SW 1271 (cell line): ENCODE measurements at places on chromosomes 4 and X.

- no peak for DNase-seq
Measured at GRCh38 chr4:81468678-81469077, 3.0 kb downstream of the RASGEF1B start.

DNA sequence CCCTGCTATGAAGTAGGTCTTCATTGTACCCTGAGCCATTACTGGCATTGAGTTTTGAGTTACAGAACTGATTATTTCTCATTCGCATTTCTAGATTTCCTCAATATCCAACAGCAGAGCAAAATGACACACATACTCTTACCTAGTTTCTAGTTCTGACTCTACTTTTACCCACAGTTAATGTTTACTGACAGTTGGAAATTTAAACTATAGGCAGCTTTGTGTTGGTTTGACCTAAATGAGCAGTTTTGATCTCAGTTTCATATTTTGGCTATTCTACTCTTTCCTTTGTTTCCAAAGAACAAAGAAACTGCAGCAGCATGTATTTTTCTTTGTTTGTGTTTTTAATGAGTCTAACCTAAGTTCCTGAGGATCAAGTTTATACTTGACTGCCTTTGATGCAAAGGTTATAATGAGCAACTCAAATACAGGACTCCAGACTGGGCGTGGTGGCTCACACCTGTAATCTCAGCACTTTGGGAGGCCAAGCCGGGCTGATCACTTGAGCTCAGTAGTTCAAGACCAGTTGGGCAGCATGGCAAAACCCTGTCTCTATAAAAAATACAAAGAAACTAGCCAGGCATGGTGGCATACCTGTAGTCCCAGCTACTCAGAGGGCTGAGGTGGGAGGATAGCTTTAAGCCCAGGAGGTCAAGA, 30.4 kb downstream of the TXK start:
- DNase-seq, result no peak

- DNase-seq, result no peak
Measured at GRCh38 chr4:24589448-24589847, 5.1 kb upstream of the DHX15 start.

- no peak for DNase-seq
Measured at GRCh38 chr4:153988492-153989363, 199.8 kb upstream of the SFRP2 start.

DNA sequence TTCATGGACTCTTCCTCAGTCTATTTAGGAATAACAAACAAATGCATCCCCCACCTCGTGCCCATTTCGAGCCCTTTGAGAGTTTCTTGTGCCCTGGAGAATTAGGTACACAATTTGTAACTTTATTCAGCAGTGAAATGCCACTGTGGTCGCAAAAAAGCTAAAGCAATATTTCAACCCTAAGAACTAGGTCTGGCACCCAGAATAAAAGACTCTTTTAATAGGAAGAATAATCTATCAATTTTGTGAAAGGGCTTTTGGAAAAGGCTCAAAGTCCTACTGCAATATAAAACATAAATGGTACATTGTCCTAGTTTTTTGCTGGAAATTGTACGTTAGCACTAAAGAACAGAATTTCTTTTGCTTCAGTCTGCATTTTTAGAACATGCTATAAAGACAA, 304.6 kb upstream of the TENM3 start:
- DNase-seq, result no peak

DNA sequence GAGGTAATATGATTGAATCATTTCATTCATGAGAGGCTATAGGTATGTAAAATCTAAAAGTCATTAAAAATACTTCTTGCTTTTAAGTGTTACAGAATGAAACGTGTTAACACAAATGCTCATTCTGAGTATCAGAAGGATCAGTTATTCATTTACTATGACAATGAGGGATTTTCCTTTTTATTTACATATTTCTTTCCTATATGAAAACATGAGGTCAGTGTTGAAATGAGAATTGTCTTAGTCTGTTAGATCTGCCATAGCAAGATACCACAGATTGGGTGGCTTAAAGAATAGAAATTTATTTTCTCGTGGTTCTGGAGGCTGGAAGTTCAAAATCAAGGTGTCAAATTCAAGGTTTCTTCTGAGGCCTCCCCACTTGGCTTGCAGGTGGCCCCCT, 181.2 kb downstream of the ARHGAP10 start:
- DNase-seq, result no peak

DNA sequence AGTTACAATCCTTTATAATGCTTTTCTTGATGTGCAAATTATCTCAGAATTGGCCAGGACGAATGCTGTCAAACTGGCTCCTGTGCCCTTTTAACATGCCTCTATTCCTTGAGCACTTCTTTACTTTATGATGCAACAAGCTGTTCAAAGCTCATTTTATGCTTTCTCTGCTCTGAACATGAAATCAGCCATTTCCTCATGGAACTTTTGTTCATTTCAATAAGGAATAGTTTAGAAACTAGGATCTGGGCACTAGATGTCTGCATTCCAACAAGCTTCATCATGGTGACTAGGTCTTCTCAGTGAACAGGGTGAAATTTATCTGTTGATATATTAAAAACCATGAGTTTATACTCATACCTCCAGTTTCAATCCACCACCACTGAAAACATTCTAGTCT, 87.3 kb upstream of the TEX13A start:
- no peak for DNase-seq

DNA sequence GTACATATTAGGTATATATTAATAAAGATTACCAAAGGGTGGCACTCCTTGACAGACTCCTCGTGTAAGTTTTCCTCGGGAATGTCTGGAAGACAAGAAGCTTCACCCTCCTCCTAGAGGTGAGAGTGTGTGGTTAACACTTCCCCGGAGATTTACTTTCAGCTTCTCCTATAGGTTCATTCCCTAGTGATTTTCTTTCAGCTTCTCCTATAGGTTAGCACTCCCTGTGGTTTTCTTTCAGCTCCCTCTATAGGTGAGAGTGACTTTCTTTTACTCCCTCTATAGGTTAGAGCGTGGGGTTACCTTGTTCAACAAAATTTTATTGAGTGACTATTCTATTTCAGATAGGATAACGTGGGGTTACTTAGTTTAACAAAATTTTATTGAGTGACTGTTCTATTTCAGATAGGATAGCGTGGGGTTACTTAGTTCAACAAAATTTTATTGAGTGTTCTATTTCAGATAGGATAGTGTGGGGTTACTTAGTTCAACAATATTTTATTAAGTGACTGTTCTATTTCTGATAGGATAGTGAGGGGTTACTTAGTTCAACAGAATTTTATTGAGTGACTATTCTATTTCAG, 106.0 kb upstream of the PLAC1 start:
- DNase-seq, result peak; percentile 77

GRCh38 chr4:8205749-8206611, 6.9 kb downstream of the SH3TC1 start:
- no peak for DNase-seq

- no peak for DNase-seq
Measured at GRCh38 chrX:23773601-23774175, 9.3 kb upstream of the SAT1 start.

DNA sequence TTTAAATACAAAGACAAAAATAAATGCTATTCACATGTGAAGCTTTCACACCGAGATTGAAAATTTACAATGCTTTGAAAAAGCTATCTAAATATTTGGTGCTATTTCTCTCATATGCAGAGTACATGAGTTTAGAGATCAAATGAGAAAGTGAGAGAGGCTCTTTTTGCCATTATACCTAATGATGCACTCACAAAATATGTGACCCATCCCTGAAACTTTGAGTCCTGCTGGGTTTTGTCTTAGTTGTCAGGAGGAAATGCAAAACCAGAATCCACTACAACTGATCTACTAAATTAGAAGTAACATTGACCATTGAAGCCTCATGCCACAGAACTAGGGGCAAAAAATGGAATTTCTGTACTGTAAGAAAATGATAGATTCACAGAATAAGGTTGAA, 251.7 kb downstream of the MAPK10 start:
- DNase-seq, result no peak

- no peak for DNase-seq
Measured at GRCh38 chr4:42326524-42326923, 70.8 kb upstream of the SHISA3 start.

DNA sequence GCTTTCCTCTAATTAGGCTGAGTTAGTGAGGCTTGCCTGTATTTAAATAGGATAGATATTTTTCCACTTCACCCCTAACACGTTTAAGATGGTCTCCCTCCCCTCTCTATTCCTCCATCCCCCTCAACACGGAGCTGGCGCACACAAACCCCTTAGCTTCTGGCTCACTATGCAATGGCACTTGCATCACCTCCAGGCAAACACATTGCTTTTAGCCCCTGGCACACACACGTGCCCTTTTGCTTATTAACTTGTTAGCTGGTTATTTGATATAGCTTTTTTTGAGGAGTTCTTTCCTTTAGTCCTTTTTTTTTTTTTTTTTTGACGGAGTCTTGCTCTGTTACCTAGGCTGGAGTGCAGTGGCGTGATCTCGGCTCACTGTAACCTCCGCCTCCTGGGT, 94.3 kb downstream of the HDAC8 start:
- no peak for DNase-seq

DNA sequence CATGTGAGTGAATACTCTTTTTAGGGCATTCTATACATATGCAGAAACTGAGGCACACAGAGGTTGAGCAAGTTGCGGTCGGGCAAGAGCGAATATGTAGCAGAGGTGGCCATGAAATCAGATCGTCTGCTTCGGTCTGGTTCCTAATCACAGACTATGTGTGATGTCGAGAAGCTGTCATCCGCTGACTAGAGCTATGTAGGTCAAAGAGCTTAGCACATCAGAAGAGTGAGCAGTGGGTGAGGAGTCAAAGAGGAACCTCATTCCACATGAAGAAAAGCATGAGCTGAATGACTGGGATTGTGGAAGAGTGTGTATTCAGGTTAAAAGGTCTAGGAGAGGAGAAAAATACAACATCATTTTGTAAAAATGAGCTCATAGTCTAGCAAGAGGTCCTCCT, 19.0 kb downstream of the GAB3 start:
- DNase-seq, result no peak

- no peak for DNase-seq
Measured at GRCh38 chrX:48540480-48540879, 966 bp downstream of the TBC1D25 start.

- DNase-seq, result peak; percentile 1
Measured at GRCh38 chr4:173494013-173494970, 35.7 kb downstream of the HAND2 start.

DNA sequence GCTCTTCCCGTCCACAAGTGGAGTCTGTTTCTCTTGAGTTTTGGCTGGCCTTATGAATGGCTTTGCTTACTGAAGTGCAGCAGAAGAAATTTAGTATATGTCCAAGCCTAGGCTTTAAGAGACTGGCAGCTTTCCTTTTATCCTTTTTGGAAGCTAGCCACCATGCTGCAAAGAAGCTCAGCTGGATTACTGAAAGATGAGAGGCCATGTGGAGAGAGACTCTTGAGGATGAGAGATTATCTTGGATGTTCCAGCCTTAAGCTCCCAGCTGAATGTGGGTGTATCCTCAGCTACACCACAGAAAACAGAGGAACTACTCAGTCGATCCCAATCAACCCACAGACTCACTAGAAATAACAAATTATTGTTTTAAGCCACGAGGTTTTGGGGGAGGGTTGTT, 12.5 kb downstream of the CCNG2 start:
- DNase-seq, result no peak

DNA sequence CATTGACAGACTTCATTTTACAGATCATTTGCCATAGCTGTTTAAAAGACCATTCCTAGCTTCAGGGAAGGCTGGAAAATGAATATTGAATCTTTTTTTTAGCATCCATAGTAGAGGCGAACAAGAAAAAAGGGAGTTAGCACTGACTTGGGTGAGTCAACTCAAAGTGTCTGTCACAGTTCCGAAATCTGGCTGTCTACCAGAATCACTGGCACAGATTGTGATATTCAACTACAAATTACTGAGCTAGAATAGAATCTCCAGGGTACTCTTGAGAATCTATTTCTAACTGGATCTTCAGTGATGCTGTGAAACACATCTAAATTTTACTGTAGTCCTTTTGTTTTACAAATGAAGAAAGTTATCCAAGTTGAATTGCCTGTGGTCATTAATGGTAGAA, 31.5 kb downstream of the SEC24B start:
- DNase-seq, result no peak

GRCh38 chrX:135256923-135257322, 5.1 kb downstream of the ETDA start:
- DNase-seq, result no peak

DNA sequence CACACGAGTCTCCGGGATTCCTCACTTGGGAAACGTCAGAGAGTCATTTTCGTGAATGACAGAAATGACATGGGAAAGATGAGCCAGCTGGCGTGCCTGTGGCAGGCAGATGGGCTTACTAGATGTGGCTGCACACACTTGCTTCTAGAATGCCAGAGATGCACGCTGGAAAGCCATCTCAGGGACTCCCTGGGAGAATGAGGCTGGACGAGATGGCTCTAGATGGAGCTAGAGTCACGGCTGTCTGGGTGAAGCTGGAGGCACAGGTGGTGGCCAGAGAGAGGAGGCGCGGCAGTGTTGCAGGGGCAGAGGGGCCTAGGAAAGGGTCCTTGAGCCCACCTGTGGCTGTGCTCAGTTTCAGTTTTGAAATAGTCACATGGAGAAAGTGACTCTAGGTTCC, 26.0 kb downstream of the TKTL1 start:
- DNase-seq, result peak; percentile 8

- no peak for DNase-seq
Measured at GRCh38 chr4:55004831-55005230, 120.6 kb downstream of the KDR start.

GRCh38 chrX:3518870-3519269, 172.4 kb upstream of the MXRA5 start:
- DNase-seq, result no peak

GRCh38 chr4:167230744-167231143, 3.5 kb downstream of the SPOCK3 start:
- no peak for DNase-seq

DNA sequence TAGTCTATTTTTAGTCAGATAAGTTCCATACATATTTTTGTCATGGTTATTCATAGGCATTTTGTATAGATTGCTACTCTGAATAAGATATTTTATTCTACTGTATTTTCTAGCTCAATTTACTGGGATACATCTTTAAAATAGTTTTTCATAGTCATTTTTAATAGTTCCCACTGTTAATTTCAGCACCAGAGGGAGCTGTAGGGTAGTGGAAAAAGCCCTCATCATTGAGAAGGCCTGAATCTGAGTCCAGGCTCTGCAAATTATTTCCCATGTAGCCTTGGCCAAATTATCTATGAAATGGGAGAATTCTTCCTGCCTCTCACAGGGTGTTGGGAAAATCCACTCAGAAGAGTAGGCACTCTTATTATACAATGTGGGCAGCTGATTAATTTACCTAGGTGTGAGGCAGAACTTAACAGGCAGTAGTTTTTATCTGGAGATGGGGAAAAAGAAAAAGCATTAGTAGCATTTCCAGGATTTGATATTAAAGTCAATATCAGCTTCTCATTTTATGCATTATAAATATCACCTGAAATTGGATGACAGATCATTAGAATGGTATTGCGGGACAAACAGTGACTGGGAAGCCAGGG, 102.9 kb upstream of the PAQR3 start:
- DNase-seq, result peak; percentile 6

DNA sequence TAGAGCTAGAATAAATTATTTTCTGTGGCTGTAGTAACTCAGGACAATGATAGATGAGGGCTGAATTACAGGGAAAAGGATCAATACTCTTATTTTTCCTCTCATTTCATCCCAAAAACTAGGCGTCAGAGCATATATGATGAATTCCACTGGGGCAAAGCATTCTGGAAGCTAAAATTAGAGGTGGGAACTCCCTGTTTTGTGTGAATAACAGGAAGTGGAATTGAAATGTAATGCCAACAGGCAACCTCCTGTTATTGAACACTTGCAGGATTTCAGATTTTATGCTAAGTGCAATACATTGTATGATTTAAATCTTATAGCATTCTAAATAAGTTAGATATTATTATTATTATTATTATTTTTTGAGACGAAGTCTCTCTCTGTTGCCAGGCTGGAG, 20.9 kb downstream of the HSD17B11 start:
- no peak for DNase-seq

- DNase-seq, result no peak
Measured at GRCh38 chrX:133979641-133980230, 5.7 kb downstream of the GPC3 start.
